Stimulated activated CD8-positive, alpha-beta memory T cell treated with anti-CD3 and anti-CD28 coated beads, Interleukin-4, amount 100 ng/mL, for 1 hour (primary cell): ENCODE measurements at places on chromosomes 4 and X.

DNA sequence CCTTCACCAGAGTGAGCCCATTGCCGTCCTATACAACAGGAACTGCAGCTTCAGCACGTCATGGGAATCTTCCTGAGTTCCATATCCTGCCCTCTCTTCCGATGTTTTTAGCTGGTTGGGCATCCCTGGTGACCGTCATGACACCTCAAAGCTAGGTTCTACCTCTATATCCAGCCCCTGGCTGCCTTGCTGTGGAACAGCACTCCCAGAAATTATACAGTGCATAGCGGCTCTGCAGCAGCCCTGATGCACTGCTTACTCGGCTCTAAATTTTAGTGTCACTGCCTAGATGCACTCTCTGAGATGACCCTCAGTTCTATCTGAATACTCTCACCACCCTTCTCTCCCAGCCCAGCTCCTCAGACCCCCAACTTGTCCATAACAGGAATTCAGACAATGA is 44.3 kb downstream of the ARHGEF38 start:
- DNase-seq: no peak

DNA sequence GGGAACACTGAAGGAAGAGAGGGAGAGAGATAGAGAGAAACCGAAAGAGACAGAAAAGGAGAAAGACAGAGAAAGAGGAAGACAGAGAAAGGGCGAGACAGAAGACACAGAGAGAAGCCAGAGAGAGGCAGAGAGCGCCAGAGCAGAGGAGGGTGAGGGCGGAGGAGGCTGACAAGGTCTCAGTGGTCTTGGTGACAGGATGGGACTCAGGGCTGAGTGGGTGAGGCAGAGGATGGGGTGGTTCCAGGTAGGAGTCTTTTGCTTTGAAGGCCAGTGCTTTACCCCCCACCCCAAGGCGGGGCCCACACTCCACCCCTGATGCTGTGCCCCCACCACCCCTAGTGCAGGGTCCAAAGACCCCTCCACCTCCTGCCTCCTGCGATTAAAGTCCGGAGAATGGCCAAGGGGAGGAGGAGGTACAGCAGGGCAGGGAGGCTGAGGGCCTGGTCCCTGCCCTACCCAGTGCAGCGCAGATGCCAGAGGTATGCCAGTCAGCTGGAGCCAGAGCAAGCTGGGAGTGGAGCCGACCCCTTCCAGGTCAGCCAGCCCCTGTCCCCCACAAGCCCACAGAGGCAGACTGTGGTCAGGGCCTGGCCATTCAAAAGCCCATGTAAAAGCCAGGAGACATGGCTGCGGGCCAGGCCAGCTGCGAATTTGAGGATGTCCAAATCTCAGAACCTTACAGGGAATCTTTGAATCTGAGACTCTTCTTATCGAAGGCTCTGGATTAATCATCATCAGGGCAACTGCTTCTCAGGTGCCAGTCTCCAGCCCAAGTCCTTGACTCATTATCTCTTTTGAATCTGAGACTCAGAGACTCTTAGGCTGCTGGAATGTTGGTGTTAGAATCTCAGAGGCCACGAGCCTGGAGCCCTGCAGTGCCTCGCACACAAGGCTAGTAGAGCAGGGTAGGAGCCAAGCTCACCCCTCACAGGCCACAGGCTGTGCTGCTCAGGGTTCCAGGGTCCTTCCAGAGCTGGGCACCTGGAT is 758 bp downstream of the IQSEC2 start:
- no peak for DNase-seq

- no peak for DNase-seq
Observed at GRCh38 chrX:31836479-31836878, 764.6 kb upstream of the FTHL17 start.

DNA sequence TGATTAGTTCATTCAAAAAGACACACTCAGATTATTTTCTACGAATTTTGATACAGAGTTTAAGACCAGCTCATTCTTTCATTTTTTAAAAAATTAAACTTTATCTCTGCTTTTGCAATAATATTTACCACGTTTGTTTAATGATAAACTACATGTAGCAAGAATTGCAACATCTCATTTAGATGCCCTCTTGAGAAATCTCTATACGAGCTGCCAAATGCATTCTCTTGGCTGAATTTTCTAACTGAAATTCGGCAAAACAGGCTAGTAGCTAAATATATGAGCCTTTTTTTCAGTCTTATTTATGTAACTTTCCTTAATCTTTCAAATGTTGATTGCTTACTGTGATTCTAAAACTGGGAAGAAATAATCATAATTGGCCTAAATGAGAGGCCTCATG is 2.1 kb upstream of the GC start:
- DNase-seq: no peak

- no peak for DNase-seq
Observed at GRCh38 chr4:8371596-8371995, 68.9 kb downstream of the ACOX3 start.

- no peak for DNase-seq
Observed at GRCh38 chrX:72280321-72280845, 3.3 kb upstream of the RPS4X start.

- DNase-seq: no peak
Observed at GRCh38 chr4:36332782-36333131, 51.3 kb downstream of the DTHD1 start.

GRCh38 chr4:25307596-25307995 is 5.0 kb upstream of the ZCCHC4 start:
- no peak for DNase-seq

DNA sequence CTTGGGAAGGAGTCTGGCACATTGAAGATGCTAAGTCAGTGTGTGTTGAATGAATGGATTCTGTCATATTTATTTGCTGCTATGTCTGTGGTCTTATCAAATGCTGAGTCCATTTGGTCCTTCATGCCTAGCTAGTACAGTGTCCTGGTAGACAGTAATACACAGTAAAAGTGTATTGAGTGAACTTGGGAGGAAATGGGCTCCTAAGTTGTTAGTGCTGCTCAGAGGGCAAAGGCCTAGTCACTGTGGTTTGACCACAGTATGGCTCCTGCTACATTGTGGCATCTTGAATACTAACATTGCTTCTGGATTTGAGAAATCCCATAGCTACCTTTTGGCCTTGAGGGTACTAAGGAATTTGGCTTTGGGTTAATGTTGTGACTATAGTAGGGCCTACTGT is 33.9 kb downstream of the MTM1 start:
- DNase-seq: no peak
